Heart left ventricle (tissue), 16 donors: ENCODE measurements at places on chromosomes 5 and 9.

DNA sequence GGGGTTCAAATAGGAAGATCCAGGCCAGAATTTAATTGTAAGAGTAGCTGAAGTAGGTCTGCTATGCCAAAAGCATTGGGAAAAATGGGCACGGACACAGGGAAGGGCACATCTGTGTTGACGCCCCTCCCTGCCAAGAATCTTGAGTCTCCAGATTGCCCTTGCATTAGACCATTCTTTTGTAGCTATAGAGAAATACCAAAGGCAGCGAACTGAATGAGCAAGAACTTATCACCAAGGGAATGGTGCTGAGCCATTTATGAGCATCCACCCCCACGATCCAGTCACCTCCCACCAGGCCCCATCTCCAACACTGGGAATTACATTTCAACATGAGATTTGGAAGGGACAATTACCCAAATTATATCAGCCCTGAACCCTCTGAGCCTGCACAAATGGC, 18.0 kb upstream of the GDA start:
- no peak for DNase-seq

- DNase-seq = no peak
Measured at GRCh38 chr5:180160789-180161188, 48.2 kb downstream of the RASGEF1C start.

DNA sequence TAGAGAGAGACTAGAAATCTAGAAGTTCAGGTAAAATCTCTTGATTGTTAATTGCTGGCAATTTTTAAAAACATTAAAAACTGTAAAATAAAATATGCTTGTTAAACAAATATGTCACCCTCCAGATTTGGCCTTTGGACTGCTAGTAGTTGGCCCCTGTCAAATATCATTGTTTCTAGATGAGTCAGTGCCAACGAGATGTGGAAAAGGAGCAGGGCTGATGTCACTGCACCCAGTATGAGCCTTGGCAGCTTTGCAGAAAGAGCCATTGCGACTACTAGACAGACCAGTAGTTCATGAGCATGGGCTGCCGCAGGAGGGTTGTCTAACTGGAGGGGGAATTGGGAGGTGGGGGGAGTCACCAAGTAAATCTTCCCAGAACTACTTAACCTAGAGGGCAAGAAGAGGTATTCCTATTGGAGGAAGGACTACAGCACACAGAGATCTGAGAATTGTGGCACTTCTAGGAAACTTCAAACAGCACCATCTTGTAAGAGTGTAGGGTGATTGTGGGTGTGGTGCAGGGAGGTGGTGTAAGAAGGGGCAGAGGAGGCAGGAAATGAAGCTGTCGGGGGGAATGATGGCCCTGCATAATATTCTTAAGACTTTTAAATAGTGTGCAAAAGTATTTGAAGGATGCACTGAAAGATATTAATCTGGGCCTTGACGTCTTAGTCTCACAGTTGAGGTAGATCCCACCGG, 7.1 kb upstream of the DOCK2 start:
- DNase-seq = no peak

DNA sequence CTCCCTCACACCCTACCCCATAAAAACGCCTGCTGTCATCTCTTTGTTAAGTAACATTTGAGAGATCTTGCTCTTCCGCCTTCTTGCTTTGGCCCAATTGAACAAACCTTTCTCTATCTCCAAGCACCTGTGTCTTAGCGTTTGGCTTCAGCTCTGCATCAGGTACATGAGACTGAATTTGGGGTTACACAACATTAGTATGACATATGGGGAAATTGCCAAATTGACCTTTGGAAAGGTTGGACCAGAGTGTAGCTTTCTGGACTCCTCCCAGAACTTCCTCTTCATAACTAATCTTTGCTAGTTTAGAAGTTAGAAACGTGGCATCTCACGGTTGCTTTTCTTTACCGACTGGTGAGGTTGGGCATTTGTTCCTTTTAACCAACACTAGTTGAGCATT, 3.5 kb upstream of the EXOSC3 start:
- DNase-seq = no peak

GRCh38 chr9:103371152-103371551, 376.0 kb downstream of the CYLC2 start:
- DNase-seq = no peak

GRCh38 chr5:100889165-100889743, 13.8 kb downstream of the ST8SIA4 start:
- no peak for DNase-seq

DNA sequence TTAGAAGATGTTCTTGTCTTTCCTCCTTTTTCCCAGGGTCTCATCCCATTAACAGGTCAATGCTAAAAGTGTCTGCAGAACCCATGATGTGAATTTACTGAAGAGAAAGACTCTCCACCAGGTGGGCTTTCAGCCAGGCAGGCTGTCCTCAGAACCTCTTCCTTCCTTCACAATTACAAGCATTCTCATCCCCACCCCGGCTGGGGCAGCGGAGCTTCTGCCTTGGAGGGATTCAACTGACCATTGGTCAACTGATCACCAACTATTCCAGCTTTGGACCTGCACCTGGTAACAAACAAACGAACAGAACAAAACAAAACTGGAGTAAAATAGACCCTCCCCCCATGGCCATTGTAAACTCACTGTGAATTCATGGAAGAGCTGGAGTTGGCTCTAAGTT, 12.6 kb downstream of the IL9 start:
- no peak for DNase-seq
